Fibroblast of skin of back (primary cell): ENCODE measurements at places on chromosomes 1 and 21.
A peak's percentile ranks its signal among the peaks of the same experiment; 100 is the strongest.

GRCh38 chr21:44989943-44990780, 50.3 kb downstream of the SLX9 start:
- no peak for DNase-seq

DNA sequence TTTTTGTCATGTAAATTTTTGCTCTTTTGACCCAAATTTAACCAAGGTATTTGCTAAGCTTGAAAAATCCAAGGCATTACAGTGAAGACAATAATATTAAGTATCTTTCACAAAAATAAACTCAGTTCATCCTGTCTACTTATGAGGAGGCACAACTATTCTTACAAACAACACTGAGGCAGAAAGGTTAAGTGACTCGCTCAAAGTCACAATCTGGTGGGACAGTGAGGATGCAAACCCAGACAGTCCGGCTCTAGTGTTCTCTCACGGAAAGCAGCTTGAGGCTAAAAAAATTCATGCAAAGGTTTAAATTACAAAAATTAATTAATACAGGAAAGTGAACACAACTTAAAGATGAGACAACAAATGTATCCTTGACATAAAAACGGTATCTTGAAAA, 125.3 kb downstream of the SIPA1L2 start:
- DNase-seq: no peak

- DNase-seq: no peak
These were observed 47.5 kb upstream of the LPAR3 start for GRCh38 chr1:84940481-84940880.

- DNase-seq: peak; percentile 27
These were observed 560 bp upstream of the CSDE1 start for GRCh38 chr1:114758256-114758832.

DNA sequence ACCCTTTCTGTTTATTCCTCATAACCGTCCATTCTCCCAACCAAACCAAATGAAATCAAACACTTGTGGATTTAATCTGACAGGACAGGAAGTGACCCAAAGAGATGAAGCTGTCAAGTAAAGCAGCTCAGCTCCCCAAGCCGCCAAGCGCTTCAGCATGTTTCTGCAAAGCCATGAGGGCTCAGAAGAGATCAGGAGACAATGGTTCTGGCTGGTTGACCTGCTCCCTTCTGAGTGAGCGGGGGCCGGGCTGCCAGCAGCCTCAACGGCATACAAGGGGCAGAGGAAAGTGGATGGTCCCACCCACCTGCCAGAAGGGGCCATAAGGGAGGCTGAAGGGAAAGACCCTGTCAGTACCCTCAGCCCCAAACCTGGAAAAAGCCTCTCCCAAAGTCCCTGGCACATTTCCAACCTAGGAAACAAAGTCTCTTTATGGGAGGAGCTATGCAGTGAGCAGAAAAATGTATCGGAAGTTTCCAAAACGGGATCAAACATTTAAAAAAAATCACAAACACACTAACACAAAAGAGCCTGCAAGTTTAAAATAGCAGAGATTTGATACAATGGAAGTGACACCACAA, 45.4 kb downstream of the SLC45A1 start:
- DNase-seq: no peak

GRCh38 chr1:153577624-153578051, 12.0 kb upstream of the S100A2 start:
- peak; percentile 24 for DNase-seq

- DNase-seq: peak; percentile 31
These were observed 231.6 kb downstream of the TPR start for GRCh38 chr1:186143481-186143880.

- no peak for DNase-seq
These were observed 66.8 kb downstream of the COLGALT2 start for GRCh38 chr1:183970516-183971300.

- DNase-seq: no peak
These were observed 15.5 kb upstream of the PADI4 start for GRCh38 chr1:17292299-17293160.

GRCh38 chr21:28018213-28018612, 974.5 kb downstream of the LTN1 start:
- no peak for DNase-seq

- DNase-seq: no peak
These were observed 11.2 kb downstream of the ALX3 start for GRCh38 chr1:110059133-110059863.

DNA sequence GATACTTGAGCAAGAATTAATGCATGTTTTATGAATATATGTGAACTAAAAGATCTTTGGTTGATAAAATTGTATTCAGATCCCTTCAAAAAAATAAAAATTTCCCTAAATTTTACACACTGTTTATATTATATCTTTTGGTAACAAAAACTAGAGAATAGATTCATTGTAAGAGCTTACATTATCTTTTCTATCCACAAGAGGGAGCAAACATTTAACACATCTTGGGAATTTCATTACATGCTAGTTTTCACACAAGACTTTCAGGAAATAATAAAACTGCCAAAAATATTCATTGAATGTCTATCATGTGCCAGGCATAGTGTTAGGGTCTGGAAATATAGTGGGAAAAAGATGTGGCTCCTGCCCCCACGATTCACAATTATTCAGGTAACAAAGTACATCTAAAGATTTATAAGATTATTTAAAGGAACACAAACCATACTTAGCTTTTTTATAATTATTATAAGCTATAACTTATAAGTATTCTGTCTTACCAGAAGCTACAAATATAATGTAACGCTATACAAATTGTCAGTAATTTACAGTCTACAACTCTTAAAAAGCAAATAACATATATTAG, 30.6 kb downstream of the FAF1 start:
- DNase-seq: peak; percentile 36

- DNase-seq: no peak
These were observed 7.3 kb downstream of the TSHB start for GRCh38 chr1:115036814-115037507.

GRCh38 chr1:228921481-228921880, 186.2 kb downstream of the RHOU start:
- no peak for DNase-seq

DNA sequence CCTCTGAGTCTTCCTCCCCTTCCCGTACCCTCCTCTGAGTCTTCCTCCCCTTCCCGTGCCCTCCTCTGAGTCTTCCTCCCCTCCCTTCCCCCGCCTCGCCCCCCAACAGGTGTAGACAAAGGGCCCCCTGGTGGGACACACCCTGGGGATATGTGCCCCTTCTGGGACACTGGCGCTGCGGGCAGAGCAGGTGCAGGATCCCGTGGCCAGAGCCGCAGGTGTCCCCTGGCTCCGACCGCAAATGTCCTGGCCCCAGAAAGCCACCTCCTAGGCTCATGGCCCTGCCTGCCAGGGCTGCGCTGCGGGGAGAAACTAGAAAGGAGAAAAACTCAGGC, 51.5 kb upstream of the ARHGEF16 start:
- no peak for DNase-seq

DNA sequence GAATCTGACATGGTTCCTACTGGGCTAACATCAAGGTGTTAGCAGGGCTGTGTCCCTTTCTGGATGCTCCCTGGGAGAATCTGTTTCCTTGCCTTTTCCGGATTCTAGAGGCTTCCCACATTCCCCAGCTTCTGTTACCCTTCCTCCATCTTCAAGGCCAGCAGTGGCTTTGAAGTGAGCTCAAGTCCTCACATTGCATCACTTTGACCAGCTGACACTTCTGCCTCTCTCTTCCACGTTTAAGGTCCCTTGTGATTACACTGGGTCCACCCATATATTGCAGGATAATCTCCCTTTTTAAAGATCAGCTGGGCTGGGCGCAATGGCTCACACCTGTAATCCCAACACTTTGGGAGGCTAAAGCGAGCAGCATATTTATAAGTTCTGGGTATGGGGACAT, 33.1 kb downstream of the CNST start:
- DNase-seq: no peak

- DNase-seq: no peak
These were observed 119.0 kb downstream of the GREM2 start for GRCh38 chr1:240492832-240493440.

DNA sequence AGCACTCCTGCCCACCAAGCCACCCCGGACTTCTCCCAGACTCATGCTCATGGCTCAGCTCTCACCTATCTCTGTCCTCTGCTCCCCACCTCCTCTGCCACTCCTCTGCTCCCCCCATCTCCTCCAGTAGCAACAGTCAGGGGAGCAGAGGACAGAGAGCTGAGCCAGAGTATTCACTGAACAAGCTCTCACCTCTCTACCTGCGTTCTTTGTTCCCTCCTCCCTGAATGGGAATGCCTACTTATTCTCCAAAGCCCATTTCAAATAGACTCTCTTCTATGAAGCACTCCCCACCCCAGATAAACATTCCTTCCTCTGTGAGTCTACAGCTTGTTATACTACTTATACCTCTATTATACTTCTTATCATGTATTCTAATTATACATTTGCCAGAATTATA, 6.4 kb upstream of the EFNA1 start:
- DNase-seq: no peak

GRCh38 chr1:236502972-236503639, 20.7 kb upstream of the LGALS8 start:
- peak; percentile 72 for DNase-seq

- peak; percentile 38 for DNase-seq
These were observed 19.1 kb upstream of the SPAG17 start for GRCh38 chr1:118204105-118204504.

DNA sequence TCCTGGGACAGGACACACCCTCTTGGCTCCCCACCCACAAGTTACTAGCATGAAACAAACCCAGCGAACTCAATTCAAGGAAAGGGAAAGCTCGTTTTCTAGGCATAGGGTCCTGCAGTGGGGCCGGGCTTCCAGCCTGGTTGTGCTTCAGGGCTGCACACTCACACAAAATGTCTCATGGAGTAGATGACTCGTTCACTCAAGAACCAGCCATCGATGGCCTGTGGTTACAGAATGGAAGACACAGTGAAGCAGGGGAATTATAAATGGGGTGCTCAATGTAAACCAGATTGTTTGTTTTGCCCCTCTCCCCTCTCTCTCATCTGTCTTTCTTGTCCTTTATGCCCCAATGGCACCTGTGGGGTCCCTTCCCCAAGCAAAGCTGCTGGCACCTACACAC, 56.0 kb upstream of the COX20 start:
- peak; percentile 54 for DNase-seq

DNA sequence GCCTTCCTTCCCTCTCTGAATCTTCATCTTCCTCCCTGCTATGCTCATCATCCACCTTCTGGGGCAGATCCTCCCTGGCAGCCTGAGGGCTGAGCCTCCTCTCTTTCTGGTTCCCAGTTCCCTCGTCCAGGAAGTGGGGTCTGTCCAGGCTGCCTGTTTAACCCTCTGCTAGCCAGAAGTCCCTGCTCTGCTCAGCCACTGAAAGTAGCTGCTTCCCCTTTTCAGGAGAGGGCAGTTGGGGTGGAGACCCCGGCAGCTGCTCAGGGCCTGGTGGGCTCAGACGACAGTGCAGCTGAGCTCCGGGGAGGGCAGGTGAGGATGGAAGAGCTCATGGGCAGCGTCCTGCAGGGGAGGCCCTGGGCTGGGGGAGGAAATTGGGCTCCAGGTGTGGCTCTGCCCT, 43.1 kb upstream of the ETV3 start:
- DNase-seq: no peak

DNA sequence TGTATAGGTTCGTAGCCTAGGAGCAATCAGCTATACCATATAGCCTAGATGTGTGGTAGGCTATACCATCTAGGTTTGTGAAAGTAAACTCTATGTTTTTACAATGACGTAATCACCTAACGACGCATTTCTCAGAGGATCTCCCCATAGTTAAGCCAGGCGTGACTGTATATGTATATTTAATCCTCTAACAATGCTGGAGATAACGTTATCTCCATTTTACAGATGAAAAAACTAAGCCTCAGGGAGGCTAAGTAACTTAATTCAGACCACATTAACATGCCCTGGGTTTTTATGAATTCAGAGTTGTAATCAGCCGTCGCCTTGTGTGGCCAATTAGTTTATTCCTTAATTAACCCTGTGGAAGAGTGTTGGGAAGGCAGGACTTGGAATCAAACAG, 107.7 kb upstream of the PLXNA2 start:
- no peak for DNase-seq

DNA sequence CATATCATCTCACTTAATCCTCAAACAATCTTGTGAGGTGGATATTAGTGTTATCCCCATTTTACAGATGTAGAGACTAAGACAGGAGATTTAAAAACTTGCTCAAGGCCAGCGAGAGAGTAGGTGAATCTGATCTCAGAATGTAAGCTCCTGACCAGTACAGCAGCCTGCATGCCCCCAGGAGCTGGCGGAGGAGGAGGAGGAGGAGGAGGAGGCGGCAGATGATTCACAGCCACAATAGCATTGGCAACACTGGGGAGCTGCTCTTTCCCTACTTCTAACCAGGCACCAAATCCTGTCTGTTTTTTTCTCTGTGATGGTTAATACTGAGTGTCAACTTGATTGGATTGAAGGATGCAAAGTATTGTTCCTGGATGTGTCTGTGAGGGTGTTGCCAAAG, 243.2 kb downstream of the ATG4C start:
- no peak for DNase-seq

GRCh38 chr1:155856257-155856974, 598 bp downstream of the GON4L start:
- no peak for DNase-seq

DNA sequence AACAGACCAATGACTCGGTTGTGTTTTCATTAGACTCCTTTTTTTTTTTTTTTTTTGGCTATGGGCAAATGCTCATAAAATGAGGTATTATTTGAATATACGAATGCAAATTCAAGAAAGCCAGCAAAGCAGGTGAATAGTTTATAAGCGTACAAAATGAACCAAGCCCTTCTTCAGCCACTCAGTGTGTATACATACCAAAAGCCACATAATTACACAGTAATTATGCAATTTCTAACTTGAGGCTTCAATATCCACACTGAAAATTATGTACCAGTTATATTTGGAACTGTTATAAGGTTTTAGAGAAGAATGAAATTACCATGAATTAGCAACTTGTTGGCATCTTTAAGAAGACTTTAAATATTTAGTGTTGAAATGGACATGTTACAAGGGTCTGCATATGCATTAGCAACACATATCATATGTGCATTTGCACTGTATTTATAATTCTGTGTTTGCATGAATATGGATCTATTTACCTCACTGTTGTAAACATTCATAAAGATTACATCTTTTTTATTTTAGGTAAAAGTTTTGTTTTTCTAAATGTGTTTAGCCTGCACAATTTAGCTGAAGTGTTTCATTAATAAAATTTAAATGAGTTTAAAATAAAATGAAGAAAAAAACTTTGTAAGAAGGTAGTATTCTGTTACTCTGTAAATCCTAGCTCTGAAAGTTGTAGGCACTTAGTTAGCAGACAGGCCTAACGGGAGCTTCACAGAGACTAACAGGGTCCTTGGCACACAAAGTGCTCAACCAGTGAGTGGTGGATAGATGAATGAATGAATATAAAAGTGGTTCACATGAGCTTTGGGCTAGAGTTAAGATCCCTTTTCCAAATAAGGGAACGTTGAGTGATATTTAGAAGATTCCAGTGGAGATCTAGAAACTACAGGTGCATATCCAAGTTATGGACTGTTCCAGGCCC, 241.0 kb upstream of the NFIA start:
- DNase-seq: no peak
